Neural progenitor cell (in vitro differentiated cells): ENCODE measurements at places on chromosomes 2 and 18. TPM values are rescaled to one million over a fixed set of nuclear protein-coding genes. Genes with fewer than 3 reads are reported as not detected.
A peak's percentile ranks its signal among the peaks of the same experiment; 100 is the strongest.

The ZNF519 gene
- total RNA-seq, result 46.6 and 64.6 TPM in 2 replicates

The GPR45 gene
- not detected in 2 replicates for total RNA-seq

The MYO1B gene
- 64.8 and 88.0 TPM in 2 replicates for total RNA-seq

GRCh38 chr2:887639-888038, 63.0 kb upstream of the SNTG2 start:
- DNase-seq, result peak; percentile 48

DNA sequence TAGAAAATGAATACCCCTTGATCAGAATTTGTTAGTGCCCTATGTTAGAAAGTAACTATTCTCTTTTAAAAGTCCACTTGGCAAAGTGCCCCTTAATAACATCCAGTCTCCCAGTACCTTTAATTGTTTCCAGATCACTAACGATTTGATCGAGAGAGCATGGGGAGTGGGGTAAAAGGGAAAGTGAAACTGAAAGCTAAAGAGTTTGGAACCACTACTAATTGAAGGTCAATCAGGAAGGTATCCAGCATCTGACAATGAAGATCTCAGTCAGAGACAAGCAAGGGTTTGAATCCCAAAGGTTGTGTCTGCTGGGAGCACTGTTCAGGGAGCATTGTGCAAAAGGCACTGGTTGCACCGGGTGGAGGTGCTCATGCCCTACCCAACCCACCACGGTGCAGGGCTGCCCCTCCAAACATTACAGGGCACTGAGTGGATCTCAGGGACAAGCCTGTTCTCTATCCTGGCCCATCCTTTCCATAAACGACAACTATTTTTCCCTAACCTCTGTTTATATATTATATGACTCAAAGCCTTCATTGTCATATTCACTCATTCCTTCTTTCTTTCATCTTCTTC, 14.6 kb upstream of the RIT2 start:
- DNase-seq, result no peak

DNA sequence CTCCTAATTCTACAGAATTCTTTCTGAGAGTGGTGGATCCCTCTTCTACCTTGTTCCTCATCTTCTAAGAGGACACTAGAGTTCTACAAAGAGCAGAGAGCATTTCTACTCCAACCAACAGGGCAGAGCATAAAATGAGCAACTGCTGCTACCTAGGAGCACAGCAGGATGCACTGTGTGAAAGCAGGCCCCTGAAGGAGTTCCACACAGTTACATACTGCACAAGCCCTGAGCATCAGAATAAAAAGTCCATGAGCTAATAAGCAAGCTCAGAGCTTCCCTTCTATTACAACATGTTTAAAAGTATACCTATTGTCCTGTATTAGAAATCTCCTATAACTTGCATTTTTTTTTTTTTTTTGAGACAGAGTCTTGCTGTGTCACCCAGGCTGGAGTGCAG, 8.4 kb downstream of the FHL2 start:
- no peak for DNase-seq

DNA sequence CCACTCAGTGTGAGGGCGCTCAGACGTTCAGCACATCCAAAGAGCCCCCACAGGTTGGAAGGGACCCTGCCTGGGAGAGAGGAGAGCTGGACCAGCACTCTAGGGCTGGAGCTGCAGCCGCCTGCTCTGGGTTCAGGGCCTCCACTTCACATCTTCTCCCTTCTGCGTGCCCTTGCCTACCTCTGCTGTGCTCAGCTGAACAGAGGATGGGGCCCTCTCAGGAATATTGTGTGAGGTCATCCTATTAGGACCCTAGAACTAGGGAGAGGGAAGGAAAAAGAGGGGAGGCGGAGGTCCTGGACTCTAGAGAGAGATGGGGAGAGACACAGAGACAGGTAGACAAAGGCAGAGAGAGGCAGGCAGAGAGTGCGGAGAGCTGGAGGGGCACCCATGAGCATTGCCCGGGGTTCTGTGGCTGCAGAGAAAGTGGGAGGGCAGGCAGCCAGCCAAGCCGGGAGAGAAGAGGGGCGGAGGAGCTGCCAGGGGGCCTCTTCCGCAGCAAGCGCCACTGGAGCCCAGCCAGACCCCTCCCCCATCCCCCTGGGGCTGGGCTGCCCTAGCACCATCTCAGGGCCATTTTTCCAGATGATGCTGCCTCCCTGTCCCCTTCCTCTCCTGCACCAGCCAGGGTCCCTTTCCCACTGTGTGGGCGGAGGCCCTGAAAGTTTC, 8.3 kb upstream of the TNS1 start:
- DNase-seq, result no peak

DNA sequence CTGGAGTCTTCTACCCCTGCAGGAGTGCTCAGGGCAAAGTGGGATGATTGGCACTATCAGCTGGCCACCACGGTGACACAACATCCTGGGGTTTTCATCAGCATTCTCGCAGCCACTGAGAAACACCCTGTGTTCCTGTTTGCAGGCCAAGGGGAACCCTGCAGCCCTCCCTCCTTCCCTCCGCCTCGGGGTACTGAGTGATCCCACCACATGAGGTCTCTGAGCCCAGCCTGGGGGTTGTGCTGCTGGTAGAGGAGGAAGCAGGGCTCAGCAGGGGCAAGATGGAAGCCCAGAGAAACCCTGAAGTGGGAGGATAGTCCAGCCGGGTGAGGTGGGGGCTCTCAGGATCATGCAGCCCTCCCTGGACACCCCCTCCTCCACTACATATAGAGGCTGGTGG, at the start of gene OXER1:
OXER1 (minus strand) TSS at position 40 of the 400 bp plus-strand sequence. CDS start 73 bp downstream, outside the sequence.
- no peak for DNase-seq

- DNase-seq, result no peak
These were observed 9.4 kb downstream of the ZNF24 start for GRCh38 chr18:35334821-35335220.

GRCh38 chr2:202444000-202444399, 67.9 kb downstream of the BMPR2 start:
- DNase-seq, result no peak
